Kidney epithelial cell (primary cell): ENCODE measurements at places on chromosomes 1 and 21.

DNA sequence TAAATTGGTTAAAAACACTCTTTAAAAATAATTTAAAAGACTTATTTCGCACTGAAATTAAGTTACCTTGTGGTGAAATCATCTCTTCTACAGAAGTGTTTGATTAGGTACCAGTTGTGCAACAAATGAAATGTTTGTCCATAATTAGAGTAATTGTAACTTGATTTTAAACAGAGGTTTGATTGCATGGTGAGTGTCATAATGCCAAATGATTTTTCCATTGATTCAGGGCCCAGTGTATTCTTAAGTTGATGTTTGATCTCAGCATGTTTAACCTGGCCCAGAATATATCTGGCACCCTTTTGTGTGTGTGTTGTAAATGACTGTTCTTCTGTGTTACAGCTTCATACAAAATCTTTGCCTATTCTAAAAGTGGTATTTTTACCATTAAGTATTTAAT is 28.5 kb downstream of the LRRC8B start:
- DNase-seq: no peak

- peak; percentile 69 for DNase-seq
Observed at GRCh38 chr1:107138767-107139445, 1.9 kb upstream of the NTNG1 start.

DNA sequence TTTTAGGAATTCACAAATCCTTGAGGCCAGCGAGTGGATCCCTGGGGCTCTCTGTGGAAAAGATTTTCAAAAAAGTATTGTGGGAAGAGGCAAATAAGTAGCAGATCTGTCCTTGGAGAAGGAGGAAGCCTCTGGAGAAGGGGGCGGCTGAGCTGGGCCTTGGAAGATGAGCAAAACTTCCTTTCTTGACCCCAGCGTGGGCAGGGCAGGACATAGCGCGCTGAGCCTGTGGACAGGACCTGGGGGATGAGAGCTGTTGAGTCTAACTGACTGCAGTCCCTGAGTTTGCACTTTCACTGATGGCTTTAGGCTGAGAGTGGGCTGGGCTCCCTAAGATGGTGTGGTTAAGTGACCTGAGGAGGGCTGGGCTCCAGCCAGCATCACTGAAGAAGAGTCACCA is 170.2 kb upstream of the GALNT2 start:
- DNase-seq: no peak

- DNase-seq: no peak
Observed at GRCh38 chr1:157099633-157100009, at the start of gene ETV3L. Gene ETV3L, minus strand, starts transcription at chr1:157099808. Its CDS starts 285 bp downstream, at chr1:157099523.

DNA sequence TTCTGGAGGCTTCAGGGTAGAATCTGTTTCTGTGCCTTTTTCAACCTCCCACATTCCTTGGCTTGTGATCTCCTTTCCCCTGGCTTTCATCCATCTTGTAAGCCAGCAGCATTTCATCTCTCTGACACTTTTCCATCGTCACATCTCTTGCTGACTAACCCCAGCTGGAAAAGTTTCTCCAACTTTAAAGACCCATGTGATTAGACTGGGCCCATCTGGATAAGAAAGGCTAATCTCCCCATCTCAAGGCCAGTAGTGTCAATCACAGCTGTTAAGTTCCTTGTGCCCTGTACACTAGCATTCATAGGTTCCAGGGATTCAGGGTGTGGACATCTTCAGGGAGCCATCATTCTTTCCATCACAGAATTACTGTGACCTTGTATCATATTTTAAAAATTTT is 452.1 kb downstream of the TTLL7 start:
- DNase-seq: no peak
